Colonic mucosa (tissue), 4 donors: ENCODE measurements at places on chromosomes 4 and X. TPM values are rescaled to one million over a fixed set of nuclear protein-coding genes. Genes with fewer than 3 reads are reported as not detected.

The ARHGEF38 gene
- 14.4 TPM for total RNA-seq

The TRIM75 gene
- total RNA-seq = not detected

The CT47C1 gene
- total RNA-seq = not detected

The TKTL2 gene
- total RNA-seq = not detected

The DCX gene
- 0.11 TPM for total RNA-seq

The FGG gene
- 0.29 TPM for total RNA-seq

The SYNPO2 gene
- total RNA-seq = 266 TPM

- H3K27ac ChIP-seq = no peak overlapping the region
- H3K36me3 ChIP-seq = no peaks in the 10 kb centered on the region
- DNase-seq = no peak
- H3K4me3 ChIP-seq = no peak overlapping the region
- H3K4me1 ChIP-seq = no peaks in the 10 kb centered on the region
Measured at GRCh38 chr4:147848634-147849033, 116.7 kb downstream of the ARHGAP10 start.

GRCh38 chr4:13559413-13559812, 15.1 kb upstream of the NKX3-2 start:
- no peaks in the 10 kb centered on the region for H3K27me3 ChIP-seq
- H3K27ac ChIP-seq = no peak overlapping the region
- no peaks in the 10 kb centered on the region for H3K36me3 ChIP-seq
- DNase-seq = no peak
- no peaks in the 10 kb centered on the region for H3K4me1 ChIP-seq
- H3K4me3 ChIP-seq = no peak overlapping the region

DNA sequence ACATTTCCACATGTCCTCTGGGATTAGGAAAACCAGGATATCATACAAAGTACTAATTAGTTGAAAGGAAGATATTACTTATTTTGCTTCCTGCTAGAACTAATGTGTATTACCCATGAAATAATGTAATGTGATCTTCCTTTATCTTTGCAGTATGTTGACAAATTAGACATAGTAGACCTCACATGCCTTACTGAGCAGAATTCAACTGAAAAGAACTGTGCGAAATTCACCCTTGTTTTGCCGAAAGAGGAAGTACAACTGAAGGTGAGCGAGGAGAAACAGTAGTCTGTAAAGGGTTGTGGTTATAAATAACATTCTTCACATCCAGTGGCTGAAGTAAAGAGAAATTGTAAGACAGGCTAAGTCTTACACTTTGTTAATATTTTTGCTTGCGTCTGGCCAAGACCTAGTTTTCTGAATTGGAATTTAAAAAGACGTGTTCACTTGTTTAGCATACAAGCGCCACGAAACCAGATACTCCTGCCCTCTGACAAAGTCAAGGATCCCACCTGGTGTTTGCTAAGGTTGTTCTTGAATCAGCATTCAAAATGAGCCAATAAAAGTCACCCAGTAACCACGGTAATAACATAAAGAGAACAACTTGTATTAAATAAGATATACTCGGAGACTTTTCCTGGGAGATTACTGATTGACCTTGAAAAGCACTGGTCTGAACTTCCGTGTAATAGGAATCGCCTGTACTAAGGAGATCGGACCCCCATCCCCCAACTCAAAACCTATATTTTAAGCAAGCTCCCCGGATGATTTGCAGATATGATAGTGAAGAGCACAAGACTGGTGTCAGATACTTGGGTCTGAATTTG, 16.9 kb downstream of the STAP1 start:
- no peaks in the 10 kb centered on the region for H3K27me3 ChIP-seq
- no peaks in the 10 kb centered on the region for H3K4me1 ChIP-seq
- H3K27ac ChIP-seq = no peak overlapping the region
- DNase-seq = no peak
- H3K36me3 ChIP-seq = no peaks in the 10 kb centered on the region

DNA sequence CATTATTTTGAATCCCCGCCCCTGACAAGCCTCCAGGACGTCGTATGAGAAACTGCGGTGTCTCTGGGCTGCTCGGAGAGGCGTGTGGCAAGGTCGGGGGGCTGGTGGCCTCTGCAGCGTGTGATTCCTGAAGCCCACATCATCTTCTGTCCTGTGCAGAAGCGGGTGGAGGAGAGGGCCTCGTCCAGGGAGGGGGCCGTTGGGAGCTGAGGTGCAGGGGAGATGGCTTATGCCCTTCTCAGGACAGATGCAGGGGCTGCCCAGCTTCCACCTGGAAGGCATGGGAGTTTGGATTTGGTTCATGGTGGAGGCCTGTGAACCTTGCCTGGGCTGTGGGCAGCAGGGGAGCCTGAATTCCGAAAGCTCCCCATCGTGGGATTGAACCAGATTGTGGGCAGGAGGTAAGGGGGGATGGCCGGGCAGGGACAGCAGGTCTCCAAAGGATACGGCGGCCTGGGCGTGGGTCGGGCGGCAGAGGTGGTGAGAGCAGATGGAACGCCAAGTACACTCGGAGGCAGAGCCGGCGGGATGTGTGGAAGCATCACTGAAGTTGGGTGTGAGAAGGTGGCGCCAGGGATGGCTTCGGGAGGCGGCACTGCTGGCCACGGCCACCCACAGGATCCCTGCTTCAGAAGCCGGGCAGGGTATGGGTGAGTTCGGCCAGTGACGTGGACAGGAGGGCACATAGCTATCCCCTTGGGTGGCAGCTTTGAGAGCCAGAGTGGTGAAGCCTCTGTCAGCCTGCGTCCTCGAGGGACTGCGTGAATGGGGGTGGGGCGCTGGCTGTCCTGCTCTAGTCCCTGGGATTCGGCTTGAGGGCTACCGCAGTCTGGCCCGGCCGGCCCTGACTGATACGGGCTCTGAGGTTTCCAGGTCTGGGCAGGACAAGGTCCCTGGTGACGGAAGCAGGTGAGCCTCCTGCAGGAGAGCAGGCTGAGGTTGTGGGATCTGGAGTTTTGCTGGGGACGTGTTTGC, 76.3 kb upstream of the ADRA2C start:
- no peaks in the 10 kb centered on the region for H3K4me1 ChIP-seq
- H3K36me3 ChIP-seq = no peaks in the 10 kb centered on the region
- DNase-seq = no peak

DNA sequence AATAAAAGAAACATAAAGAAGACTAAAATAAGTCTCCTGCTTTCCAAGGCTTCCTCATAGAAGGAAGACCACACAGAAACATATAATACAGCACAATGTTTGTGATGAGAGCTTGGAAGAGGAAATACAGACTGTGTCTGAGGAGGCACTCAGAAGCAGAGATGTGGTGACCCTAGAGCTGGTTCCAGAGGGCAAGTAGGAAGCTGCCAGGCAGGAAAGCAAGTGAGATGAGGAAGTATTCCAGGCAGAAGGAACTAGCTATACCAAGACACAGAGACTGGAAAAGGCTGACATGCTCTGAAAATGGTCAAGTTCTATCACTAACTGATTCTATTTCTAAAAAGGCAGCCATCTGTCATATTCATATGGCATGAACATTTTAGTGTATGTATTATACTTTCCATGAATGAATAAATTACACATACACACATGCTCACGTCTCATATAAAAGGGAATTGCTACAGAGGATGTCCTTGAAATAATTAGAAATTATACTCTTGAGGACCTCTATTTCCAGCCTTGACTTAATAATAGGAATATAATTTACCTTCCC, 16.6 kb upstream of the HSFX2 start:
- H3K27me3 ChIP-seq = no peaks in the 10 kb centered on the region
- H3K4me1 ChIP-seq = no peaks in the 10 kb centered on the region
- no peak for DNase-seq
- no peaks in the 10 kb centered on the region for H3K36me3 ChIP-seq
- H3K4me3 ChIP-seq = no peak overlapping the region

GRCh38 chr4:1305781-1306455, 16.2 kb downstream of the MAEA start:
- peak overlapping the region; percentile 69 for H3K27ac ChIP-seq
- peak; percentile 77 for DNase-seq
- no peaks in the 10 kb centered on the region for H3K36me3 ChIP-seq

DNA sequence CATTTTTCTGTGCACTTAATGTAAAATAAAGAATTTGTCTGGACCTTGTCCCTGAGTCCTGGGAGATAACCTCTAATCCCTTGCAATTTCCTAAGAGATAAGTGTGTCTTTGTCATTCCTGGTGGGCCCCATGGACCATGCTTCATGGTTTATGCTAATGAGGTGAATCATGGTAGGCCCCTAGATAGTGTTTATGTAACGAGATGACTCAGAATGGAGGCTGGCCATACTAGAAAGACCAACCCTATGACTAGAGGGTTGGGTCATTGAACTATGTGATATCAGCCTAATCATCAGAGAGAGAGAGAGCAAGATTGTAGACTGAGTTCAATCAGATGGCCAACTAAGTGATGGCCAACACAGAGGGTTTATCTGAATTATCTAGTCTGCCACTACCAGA, 64.2 kb upstream of the NHSL2 start:
- H3K4me3 ChIP-seq = no peak overlapping the region
- no peak for DNase-seq

DNA sequence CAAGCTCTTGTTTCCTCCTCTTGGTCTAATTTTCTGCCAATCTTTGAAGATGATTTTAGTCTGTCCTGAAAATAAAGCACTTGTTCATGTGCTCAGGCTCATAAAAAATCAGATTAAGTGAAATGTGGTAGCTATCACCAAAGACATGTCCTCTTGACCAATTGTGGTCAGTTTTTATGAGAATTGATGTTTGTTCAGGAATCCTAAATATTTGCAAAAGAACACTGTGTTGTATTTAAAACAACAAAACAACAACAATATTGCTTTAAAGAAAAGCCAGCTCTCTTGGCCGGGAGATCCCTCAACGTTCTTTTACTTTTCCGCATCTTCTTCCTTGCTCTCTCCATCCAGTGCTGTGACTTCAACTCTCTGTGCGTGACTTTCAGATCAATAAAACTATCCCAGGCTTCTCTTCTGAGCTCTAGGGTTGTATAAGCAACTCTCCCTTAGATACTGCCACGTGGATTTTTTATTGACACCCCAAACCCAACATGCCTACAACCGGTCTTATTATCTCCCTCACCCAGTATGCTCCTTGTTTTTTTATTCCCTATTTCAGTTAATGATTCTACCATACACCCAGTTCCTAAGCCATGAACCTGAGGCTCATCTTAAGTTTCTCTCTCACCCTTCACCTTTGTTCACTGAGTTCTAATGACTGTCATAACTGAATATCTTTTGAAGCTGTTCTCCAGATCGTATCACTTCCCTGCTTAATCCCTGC, 309.9 kb downstream of the ARHGAP10 start:
- no peak overlapping the region for H3K4me3 ChIP-seq
- no peak for DNase-seq
- no peaks in the 10 kb centered on the region for H3K4me1 ChIP-seq
- H3K27ac ChIP-seq = no peak overlapping the region
- no peaks in the 10 kb centered on the region for H3K36me3 ChIP-seq

DNA sequence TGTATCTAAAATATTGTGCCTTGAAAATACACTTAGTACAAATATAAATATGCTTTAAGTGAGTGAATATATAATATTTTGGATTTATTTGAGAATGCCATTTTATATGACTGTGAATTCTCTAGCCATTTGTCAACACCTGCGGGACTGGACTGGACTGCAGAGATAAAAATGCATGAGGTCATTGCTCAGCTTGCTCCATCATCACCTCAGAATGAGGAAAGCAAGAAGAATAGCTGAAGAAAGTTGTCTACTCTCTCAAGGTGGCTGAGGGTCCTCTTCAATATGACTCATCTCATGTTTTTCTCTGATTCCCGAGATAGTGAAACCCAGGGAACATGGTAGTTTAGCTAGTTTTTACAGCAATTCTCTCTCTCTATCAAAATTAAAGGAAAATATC, 732.5 kb upstream of the AGA start:
- H3K27me3 ChIP-seq = no peaks in the 10 kb centered on the region
- H3K4me1 ChIP-seq = no peaks in the 10 kb centered on the region
- H3K36me3 ChIP-seq = no peaks in the 10 kb centered on the region
- H3K27ac ChIP-seq = no peak overlapping the region

GRCh38 chrX:132862562-132862961, 95.9 kb downstream of the HS6ST2 start:
- H3K36me3 ChIP-seq = no peaks in the 10 kb centered on the region
- no peak for DNase-seq
- H3K4me1 ChIP-seq = no peaks in the 10 kb centered on the region
- no peak overlapping the region for H3K4me3 ChIP-seq

- H3K4me3 ChIP-seq = no peak overlapping the region
- no peak for DNase-seq
- no peaks in the 10 kb centered on the region for H3K27me3 ChIP-seq
- H3K4me1 ChIP-seq = no peaks in the 10 kb centered on the region
Measured at GRCh38 chrX:9555354-9555753, 90.5 kb downstream of the TBL1X start.

GRCh38 chrX:24426340-24426913, 38.7 kb upstream of the PDK3 start:
- no peaks in the 10 kb centered on the region for H3K36me3 ChIP-seq
- peak overlapping the region; percentile 59 for H3K27ac ChIP-seq
- H3K27me3 ChIP-seq = no peaks in the 10 kb centered on the region
- H3K4me1 ChIP-seq = no peaks in the 10 kb centered on the region
- DNase-seq = no peak

DNA sequence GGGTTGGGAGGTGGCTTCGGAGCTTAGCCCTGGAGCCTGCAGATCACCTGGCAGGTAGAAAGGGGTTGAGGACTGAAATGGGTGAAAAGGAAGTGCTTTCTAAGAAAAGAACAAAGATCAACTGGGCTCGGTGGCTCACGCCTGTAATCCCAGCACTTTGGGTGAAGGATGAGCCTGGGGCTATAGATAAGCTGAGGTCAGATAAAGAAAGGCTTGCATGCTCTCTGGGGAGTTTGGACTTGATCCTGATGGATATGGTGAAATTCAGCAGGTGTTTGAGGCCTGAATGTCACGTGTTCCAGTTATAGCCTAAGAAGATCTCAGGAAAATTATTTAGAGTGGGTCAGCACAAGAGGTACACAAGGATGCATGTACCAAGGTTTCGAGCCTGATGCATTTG, 40.8 kb downstream of the SLC34A2 start:
- H3K27me3 ChIP-seq = no peaks in the 10 kb centered on the region
- no peaks in the 10 kb centered on the region for H3K4me1 ChIP-seq
- H3K36me3 ChIP-seq = no peaks in the 10 kb centered on the region
- no peak overlapping the region for H3K4me3 ChIP-seq
- no peak for DNase-seq

DNA sequence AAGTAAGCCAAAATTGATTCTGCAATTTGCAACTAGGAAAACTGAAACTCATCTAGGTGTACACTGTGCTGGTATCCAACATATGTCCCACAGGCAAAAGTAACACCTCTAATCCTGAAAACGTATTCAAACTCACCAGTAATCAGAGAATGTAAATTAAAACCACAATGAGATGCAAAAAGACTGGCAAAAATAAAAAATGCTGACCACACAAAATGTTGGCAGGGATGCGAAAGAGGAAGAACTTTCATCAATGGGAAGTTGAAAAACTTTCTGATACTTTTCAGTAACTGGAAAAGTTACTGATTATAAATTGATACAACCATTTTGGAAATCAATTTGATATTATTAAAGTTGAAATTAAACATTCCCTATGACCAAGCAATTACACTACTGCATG, 20.1 kb upstream of the CORIN start:
- H3K36me3 ChIP-seq = no peaks in the 10 kb centered on the region
